ENCODE measurements at places on chromosomes 13 and 19.

DNA sequence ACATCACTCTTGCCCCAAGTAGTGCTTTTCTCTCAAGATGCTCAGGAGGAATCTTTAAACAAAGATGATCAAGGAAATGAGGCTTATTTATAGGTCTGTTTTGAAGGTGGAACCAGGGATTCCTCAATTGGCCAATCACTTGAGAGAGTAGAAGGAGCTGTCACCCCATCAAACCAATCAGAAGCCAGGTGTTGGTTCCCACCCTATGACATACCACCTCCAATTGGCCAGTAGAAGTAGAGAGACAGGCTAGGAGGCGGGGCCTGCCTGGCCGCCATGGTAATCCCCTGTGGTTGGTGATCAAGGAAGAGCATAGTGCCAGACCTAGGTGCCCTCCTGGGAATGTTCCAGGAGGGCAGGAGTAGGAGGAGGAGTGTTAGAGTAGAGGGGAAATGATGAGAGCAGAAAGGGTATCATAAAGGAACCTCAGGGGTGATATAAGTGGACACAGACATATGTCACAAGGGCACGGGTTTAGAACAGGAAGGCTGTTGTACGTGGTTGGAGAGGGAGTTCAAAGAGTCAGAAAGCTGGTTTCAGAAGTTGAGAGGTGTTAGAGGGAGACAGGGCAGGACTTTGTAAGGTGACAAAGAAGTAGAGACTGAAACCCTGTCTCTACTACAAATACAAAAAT, 10.5 kb downstream of the PMIS2 start:
- no peak for DNase-seq

DNA sequence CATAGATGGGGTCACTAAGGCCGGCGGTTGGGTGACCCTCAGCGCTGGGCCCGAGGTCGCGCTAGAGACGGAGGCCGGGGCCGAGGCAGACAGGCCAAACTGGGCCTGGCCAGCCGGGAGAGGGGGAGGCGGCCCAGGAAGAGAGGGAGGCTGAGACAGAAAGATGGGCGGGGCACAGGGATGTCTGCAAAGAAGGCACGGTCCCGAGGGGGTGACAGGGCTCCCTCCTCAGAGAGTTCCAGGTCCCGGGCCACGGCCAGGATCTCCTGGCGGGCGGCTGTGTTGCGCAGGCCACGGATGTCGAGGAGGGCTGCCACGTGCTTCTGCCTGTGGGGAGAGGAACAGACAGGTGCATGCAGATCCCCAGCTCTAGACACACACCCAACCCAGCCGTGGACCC, 32.2 kb downstream of the EXOC3L2 start:
- DNase-seq, result no peak

GRCh38 chr19:17405250-17406045, at the start of gene BST2:
TSS of gene BST2 (minus strand) at chr19:17405630. CDS start at chr19:17405575, 55 bp downstream.
- no peak for DNase-seq

- no peak for DNase-seq
Measured at GRCh38 chr19:14843578-14843977, 5.1 kb downstream of the OR7A10 start.

DNA sequence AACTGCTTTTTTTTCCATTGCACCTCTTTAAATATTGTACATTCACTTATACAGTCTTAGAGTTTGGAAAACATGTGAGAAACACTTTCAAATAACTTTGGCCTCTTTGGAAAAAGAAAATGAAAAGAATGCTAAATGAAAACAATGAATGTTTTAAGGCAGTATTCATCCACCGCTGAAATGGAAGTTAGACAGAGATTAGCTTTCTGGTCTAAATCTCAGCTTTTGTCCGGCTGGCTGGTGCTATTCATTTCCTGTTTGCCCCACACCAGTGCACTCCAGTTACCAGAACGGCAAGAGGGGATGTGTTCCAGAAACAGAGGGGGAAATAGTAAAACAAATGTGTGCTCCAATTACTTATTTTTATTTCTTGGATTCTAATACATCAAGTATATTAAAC, 1201.3 kb downstream of the EFNB2 start:
- no peak for DNase-seq

- no peak for DNase-seq
Measured at GRCh38 chr13:60137911-60138560, 25.7 kb downstream of the DIAPH3 start.

- DNase-seq, result no peak
Measured at GRCh38 chr13:36344886-36345437, 1.2 kb downstream of the SPART start.

DNA sequence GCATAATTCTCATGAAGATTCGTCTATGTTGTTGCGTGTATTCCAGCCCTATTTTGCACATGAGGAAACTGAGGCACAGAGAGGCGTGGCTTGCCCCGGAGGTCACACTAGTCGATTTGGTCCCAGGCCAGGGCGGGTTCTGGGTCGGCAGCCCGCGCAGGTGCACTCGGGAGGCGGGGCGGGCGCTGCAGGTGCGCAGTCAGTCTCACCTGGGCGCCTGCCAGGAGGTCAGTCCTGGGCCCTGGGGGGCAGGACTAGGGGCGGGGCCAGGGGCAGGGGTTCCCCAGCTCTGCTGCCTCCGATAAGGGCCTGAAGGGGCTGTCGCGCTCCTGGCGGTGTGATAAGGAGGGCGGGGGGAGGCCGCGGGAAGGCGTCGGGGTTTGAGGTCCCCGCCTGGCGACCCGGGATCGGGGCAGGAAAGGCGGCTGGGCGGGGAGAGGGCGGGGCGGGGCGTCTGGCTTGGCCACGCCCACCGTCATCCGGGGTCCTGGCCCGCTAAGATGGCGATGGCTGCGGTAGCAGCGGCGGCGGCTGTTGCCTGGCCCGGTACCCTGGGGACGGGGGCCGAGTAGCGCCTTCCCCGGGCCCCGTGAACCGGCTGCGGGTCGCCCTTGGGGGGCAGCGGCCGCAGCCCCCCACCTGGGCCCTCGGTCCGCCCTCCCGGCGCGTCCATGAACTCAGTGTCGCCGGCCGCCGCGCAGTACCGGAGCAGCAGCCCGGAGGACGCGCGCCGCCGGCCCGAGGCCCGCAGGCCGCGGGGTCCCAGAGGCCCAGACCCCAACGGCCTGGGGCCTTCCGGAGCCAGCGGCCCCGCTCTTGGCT, at the start of gene ATG4D:
Gene ATG4D, plus strand, starts transcription at position 485 of the 822 bp plus-strand sequence. Its CDS starts 187 bp downstream, at position 672.
- peak; percentile 73 for DNase-seq

GRCh38 chr13:21673789-21674489, 3.1 kb downstream of the FGF9 start:
- DNase-seq, result no peak

DNA sequence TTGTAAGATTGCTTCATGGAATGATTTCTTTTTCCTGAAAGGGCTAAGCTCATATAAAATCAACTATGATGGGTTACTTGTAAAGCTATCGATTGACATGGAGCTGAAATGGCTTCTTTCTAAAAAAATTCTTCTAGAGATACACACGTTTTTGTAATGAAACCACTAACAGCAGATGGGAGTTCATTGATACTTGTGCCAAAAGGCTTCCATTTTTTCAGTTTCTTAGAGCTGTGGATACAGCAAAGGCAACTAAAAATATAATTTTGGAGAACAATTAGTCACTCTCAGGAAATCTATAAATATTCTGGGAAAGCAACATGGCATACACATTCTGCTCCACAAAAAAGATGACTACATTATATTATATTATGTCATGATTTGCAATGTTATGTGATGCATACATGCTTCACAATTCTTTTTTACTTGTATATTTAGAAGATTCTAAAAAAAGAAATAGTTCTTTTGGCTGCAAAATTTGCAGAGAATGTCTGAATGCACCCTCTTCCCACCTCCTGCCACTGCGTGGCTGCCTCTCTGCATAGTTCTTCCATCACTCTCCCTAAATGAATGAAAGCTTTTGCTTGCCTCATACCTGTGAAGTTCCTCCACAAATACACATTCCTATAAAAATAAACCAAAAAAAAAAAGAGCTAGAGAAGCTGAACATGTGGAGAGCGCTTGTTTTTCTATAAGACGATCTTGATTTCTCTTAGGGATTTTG, 802.5 kb downstream of the EFNB2 start:
- DNase-seq, result no peak
